ENCODE measurements at places on chromosomes 3 and 15.

DNA sequence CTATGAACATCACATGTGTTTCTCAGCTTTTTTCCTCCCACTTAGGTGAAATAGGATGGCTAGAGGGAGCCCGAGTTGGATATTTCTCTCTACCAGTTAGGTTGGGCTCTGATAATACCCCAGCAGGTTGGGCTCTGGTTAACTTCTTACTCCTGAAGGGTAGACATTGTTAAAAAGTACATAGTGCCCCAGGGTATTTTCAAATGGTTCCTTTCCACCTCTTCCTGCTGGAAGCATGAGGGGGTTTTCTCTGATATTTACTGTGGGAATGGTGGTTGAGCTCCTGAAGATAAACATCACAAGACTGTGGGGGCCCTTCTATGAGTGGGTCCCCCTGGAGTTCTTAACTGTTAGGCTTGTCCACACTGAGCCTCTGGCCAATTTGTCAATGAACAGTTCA is 36.1 kb upstream of the SPESP1 start:
- no peak for DNase-seq

DNA sequence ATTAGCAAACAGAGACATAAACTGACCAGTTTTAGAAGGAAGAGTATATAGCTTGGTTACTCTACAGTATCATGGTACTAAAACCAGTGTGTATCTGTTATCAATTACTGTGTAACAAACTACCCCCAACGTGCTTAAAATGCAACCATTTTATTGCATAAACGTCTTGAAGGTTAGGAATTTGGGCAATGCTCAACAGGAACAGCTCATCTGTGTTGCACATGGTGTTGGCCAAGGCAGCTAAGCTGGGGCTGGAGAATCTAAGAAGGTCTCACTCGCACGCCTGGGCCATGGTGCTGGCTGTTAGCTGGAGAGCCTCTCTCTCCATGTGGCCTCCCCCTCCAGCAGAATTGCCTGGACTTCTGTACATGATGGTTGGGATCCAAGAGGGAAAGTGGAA is 81.2 kb upstream of the THBS1 start:
- no peak for DNase-seq

DNA sequence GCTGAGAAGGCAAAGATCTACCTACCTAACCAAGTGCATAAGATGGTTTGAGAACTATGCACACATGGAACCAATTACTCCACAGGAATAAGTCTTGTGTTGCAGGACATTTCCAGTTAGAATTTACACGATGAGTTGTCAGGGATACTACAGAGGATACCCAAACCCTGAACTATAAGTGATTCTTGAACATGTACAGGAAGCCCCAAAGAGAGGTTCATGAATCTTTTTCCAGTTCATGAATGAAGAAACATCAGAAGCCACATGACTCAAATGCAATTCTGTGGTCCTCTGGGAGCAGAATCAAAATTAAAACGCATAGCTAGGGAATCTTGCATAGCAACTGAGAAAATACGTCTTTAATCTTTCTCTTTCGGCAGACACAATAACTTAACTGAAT is 114.1 kb upstream of the LMCD1 start:
- no peak for DNase-seq

- DNase-seq = no peak
Observed at GRCh38 chr15:56053046-56053400, 59.6 kb upstream of the NEDD4 start.

GRCh38 chr3:9064850-9065249 is 101.6 kb upstream of the RAD18 start:
- no peak for DNase-seq

DNA sequence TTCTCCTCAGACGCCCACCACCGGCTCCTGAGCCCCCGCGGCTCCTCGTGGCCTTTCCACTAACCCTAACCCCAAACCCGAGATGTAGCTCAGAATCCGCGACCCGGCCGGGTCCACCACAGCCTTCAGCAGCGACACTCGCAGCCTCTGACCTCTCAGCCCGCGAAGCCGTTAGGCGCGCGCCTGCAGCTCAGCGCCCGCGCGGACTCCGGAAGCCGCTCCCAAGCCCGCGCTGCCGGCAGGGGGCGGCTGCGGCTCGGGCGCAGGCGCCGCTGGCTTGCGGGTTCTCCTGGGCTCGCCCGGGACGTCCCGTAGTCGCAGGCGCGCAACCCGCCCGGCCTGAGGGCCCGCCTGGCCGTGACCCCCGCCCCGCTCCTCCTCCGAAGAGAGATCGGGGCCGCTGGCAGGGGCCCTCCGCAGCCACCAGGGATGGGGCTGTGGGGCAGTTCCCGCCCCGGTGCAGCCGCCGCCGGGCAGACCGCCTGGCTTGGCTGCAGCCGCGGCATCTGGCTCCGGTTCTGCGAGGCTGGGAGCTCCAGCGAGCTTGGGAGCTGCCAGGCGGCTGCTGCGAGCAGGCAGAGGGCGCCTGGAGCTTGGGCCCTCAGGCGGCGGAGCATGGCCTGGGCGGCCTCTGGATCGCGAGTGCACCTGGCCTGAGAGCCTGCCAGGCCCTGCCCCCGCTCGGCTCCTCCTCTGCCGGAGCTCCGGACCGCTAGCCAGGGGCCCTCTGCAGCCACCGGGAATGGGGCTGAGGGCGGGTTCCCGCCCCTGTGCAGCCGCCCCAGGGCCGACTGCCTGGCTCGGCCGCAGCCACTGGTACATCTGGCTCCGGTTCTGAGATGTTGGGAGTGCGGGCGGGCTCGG is 120.7 kb downstream of the LMLN start:
- DNase-seq = peak; percentile 56

DNA sequence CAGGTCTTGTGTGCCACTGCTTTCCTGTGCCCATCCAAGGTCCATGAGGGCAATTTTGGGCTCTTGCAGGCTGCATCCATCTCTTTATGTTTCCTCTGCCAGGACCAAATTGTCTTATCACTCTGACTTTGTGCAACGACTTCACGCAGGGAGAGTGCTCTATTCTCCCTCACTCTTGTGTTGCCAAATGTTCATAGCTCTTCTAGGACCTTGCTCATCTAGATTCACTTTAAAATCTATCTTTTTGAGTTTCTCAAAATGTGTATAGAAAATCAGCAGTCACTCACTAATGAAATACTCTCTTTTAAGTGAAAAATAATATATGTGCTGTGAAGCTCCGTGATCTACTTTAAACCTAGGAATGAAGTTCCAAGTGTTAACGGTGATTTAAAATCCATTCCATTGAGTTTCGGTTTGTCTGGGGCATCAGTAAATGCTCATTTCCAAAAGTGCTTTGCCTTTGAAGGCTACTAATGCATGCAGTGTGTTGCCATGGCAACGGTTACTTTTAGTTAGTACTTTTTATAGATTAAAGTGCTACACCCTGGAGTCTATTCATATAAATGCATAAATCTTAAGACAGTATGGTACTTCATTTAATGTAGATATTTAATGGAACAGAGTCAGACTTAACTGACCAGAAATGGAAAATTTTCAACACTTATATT is 46.6 kb upstream of the GOLGA8J start:
- DNase-seq = no peak

Measured in activated naive CD4-positive, alpha-beta T cell (primary cell).